ENCODE measurements at places on chromosomes 1 and 21. TPM values are rescaled to one million over a fixed set of nuclear protein-coding genes. Genes with fewer than 3 reads are reported as not detected.
A peak's percentile ranks its signal among the peaks of the same experiment; 100 is the strongest.

DNA sequence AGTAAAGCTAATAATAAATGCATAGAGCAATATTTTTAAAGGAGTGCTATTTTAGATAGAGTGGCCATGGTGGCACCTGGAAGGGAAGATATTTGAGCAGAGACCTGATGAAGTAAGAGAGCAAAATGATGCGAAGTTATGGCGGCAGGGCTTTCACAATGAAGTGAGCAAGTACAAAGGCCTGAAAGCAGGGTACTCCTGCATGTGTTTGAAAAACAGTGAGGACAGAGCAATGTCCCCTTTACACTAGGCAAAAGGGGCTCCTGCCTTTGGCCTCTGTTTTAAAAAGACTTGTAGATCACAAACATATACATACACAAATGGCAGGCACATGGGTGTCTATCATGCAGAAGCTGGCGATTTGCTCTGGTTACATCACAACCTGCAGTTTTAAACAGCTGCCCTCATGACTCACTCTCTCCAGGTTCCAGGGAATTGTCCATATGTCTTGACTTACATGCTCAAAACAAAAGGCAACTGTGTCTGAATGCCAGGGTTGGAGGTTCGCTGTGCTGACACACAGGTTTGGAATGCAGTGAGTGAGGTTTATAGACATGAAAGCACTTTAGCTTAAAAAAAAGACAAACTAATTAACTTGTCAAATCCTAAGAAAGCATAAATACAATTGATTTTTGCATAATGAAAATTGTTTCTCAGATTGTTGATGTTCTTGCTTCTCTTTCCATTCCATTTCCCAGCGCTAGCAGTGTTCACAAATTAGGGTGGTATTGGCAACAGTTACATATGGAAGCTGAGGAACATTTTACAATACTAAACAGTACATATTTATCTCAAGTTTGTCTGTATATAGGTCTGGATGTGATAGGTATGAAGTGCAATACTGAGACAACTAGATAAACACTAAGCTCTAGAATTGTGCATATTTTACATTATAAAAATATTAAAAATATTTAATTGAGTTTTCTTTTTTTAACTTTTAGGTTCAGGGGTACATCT, 313.9 kb downstream of the BARHL2 start:
- no peak for DNase-seq

DNA sequence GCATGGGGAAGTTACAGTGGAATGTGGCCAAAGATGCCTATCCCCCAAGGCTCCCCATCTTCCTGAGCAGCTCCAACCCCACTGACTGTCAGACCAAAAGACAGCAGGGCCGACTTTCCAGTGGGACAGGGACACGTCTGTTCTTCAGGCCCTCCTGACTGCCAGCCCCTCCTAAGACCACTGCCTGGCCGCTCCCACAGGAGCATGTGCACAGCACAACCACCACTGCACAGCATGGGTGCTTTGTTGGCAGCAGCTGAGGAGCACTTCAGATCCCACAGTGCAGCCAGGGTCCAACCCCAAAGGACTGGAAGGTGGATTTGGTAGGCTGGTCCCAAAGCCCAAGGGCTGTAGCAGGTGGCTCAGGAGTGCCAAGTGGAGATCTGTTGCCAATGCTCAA, 648.3 kb upstream of the BRINP3 start:
- no peak for DNase-seq

GRCh38 chr1:158998037-158998780, 11.5 kb upstream of the IFI16 start:
- DNase-seq, result no peak

- DNase-seq, result no peak
These were observed 122.5 kb downstream of the KIAA0319L start for GRCh38 chr1:35434703-35435102.

DNA sequence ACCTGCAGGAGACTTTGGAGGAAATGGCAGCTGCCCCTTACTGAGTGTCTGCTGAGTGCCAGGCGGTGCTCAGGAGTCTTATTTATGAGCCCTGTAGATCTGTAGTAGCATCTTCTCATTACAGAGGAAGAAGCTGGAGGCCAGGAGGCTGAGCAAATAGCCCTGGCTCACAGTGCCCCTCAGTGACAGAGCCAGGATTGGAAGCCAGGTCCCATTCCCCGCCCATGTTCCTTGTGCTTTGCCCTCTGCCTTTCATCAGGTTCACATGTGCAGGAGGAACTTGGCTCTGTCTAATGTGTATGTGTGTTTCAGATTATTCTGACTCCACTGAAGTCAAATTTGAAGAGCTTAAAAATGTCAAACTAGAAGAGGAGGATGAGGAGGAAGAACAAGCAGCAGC, 21.2 kb downstream of the KDM4A start:
- no peak for DNase-seq

GRCh38 chr1:55699228-55699627, 484.1 kb upstream of the USP24 start:
- DNase-seq, result no peak

GRCh38 chr1:223765036-223765718, 52.8 kb downstream of the CAPN2 start:
- DNase-seq, result no peak

DNA sequence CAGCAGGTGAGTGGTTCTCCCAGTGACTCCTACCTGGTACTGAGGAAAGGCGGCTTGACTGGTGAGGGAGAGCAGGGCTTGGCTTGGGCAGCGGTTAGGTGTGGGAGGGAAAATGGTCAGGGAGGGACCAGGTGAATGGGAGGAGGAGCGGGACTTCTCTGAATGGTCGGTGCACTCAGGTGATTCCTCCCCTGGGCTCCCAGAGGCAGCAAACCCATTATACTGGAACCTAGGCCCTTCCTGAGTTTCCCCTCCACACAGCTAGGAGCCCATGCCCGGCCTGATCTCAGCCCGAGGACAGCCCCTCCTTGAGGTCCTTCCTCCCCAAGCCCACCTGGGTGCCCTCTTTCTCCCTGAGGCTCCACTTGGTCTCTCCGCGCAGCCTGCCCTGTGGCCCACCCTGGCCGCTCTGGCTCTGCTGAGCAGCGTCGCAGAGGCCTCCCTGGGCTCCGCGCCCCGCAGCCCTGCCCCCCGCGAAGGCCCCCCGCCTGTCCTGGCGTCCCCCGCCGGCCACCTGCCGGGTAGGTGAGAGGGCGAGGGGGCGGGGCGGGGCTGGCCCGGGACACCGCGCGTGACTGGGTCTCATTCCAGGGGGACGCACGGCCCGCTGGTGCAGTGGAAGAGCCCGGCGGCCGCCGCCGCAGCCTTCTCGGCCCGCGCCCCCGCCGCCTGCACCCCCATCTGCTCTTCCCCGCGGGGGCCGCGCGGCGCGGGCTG, 2.3 kb downstream of the ARTN start:
- no peak for DNase-seq

DNA sequence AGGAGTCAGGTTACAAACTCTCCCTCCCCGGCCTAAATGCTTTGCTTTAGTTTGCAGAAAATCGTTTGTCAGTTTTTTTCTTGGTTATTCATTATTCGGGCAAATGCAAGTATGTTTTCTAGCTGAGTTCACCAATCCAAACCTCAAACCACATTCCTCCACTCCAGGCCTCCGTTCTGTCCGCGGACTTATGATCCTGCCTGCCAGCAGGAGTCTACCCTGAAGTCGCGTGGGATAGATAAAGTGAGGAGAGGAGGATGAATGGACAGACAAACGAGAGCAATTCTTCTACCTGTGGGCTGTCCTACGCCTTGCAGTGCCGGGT, 1.3 kb downstream of the ADAMTS1 start:
- DNase-seq, result no peak

DNA sequence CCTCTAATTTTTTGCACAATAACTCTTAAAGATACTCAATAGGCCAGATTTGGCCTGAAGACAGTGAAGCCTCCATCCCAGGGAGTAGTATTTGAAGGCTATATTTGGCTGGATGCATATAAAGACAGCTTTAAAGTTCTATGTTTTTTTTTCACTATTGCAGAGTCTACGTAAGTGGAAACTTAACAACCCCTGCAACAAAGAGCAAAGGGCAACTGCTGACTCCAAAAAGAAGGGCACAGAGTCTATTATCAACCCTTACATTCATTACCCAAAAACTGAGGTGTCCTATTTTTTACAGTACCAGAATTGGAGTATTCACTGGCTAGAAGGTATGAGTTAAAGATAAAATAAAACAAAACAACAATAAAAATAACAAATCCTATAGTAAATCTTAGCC, 329.8 kb upstream of the PKN2 start:
- no peak for DNase-seq

DNA sequence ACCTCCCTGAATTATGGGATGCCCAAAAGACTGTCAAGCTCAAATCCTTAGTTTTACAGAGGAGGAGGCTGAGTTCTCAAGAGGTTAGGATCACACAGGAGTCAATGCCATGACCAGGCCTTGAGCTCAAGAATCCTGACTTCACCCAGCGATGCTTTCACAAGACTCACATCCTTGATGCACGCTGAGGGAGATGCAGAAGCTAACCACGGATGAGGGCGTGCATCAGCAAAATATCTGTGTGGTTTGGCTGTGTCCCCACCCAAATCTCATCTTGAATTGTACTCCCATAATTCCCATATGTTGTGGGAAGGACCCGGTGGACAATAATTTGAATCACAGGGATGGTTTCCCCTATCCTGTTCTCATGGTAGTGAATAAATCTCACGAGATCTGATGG, 133.2 kb downstream of the KCNJ6 start:
- no peak for DNase-seq

- DNase-seq, result no peak
These were observed 22.8 kb downstream of the RD3 start for GRCh38 chr1:211469113-211469512.

GRCh38 chr1:235307158-235308124, 20.5 kb downstream of the ARID4B start:
- no peak for DNase-seq

DNA sequence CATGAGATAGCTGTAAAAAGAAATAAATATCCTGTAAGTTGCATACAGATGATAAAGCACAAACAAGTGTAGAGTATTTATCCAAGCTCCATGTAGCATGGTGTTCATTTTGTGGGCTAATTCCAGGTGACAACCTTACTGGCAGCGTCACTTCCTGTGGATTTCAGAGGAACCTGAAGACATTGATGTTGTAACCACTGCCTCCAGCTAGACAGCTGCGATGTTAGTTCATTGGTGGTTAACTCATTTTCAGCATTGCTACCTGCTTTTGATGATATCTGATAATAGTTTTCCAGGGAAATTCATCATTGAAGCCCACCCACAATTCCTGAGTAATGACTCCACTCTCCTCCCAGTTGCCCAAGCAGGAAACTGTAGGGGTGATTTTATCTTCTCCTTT, 3.0 kb downstream of the HSD3B1 start:
- DNase-seq, result no peak

DNA sequence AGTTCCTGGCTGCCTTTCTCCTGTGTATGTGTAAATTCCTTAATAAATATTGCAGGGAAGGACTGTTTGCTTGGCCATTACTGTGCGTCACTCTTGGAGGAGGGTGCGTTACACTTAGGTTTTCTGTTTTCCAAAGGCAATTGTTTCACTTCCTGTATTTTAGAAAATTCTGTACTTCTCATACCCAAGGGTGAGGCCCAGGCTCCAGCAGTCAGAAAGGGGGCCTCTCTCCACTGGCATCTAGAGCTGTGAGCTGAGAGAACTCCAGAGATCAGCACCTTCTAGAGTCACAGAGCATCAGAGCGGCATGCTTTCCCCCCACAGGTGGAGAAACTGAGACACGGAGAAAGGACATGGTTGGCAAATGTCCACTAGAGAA, 27.0 kb upstream of the ZFP69B start:
- DNase-seq, result no peak

DNA sequence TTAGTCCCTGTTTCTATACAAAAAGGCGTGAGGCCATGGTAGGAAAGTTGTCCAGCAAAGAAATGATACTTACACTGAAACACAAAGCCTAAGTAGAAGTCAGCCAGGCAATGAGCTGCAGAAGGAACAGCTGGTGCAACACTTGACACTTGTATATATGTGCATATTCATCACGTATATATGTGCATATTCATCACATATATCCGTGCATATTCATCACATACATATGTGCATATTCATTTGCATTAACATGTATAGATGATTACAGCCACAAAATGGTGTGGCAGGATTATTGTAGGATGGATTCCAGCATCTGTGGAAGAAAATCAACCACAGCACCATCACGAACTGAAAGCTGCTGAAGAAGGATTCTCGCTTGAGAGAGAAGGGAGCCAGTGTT, 189.0 kb upstream of the RGS18 start:
- no peak for DNase-seq

DNA sequence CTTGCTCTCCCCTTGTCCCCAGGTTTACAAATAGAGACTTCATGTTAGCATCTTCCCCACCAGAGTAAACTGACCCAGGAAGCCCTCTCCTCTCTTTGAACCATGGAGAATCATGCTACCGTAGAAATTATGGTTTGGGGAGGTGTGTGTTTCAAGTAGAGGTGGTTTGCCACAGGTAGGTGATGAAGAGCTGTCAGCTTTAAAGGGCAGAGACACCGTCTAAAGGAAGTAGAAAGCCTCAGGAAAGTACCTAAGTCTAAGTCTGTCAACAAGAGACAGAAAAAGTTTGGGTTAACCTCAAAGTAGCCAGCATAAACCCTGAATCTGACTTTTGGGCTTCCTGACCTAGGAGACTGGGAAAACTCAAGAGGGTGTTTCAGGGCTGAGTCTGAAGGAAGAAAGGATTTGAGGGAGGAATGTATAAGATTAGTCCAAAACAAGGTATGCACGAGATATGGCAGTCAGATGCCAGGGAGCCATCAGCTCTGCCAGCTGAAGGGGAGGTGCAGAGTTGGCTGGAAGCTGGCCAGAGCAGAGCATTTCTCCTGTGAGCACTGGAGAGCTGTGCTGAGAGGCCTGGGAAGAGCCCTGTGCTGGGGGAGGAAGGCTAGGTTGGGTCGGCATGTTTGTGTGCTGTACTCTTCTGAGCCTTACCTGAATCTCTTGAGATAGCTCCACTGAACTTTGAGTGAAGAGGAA, 14.3 kb downstream of the ADAMTSL4 start:
- no peak for DNase-seq

- no peak for DNase-seq
These were observed at the start of gene SELENON for GRCh38 chr1:25799935-25800702. Gene SELENON (plus strand): TSS chr1:25800193. CDS start chr1:25800231, 38 bp downstream.

- DNase-seq, result peak; percentile 40
These were observed 189.1 kb downstream of the KAZN start for GRCh38 chr1:14787604-14788003.

DNA sequence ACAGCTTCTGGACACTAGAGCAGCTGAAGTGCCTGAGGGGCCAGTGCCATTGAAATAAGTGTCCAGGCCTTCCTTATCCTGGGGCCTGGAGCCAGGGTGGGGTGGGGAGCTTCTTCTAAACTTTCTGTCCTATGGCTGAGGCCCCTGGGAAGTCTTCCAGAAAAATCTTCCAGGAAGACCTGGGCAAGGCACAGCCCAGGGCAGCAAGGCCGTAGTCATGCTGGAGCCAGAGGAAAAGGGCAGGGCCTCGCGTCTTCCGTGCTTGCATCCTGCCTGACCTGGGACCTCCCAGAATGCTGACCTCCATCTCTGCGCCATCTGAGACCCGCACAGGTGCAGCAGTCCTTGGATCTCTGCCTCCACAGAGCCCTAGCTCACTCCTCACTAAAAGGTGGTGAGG, 96.7 kb upstream of the SLC44A3 start:
- no peak for DNase-seq

TP73 gene
- 0.37 TPM for polyA plus RNA-seq

PADI3 gene
- polyA plus RNA-seq, result 0.15 TPM

USP24 gene
- polyA plus RNA-seq, result 41.3 TPM

ZBTB8B gene
- 1.3 TPM for polyA plus RNA-seq

CALML6 gene
- polyA plus RNA-seq, result 0.73 TPM

DNAJC28 gene
- polyA plus RNA-seq, result 6.3 TPM

RAD54L gene
- polyA plus RNA-seq, result 13.2 TPM

ZNF683 gene
- polyA plus RNA-seq, result not detected

CDA gene
- polyA plus RNA-seq, result 6.1 TPM
